ENCODE measurements at places on chromosomes 5 and 9. TPM values are rescaled to one million over a fixed set of nuclear protein-coding genes. Genes with fewer than 3 reads are reported as not detected.

MAMDC2 gene
- total RNA-seq, result 2.8 TPM

ROR2 gene
- 26.5 TPM for total RNA-seq

PCSK1 gene
- total RNA-seq, result 0.45 TPM

C9 gene
- total RNA-seq, result not detected

LOX gene
- total RNA-seq, result 193 TPM

DNA sequence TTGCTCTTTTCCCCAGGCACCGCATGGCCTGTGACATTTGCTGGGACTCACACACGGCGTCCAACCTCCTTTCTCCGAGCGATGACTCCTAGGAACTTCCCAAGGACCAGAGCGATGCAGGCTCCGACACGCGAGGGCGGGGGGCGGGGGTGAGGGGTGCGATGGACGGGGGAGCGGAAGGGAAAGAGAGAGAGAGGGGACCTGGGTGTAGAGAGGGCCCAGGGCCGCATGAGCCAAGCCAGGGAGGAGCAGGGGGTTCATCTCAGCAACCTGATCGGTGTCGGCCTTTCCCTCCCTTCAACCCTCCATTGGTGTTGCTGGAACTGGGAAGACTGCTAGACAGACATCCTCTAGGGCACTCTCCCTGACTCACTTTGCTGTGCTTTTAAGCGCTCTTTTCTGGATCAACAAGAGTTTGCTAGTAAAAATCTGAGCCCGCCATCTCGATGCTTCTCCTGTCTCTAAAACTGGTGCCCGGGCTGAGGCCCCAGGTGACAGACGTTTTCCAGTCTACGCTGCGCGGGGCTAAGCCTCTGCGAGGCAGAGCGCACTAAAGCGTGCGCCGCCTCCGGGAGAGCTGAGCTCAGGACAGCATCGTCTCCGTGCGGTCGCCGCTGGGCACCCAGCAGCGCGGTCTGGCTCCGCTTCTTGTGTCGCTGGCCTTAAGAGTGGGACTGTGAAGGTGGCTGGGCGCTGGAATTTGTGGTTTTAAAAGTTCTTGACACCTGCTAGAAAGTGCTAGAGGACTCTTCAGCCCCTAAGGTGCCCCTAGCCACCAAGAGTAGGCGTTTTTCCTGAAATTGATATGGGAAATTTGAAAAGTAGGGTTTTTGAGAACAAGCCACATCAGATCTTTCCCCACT is 1.0 kb upstream of the TSLP start:
- DNase-seq, result peak; percentile 25

DNA sequence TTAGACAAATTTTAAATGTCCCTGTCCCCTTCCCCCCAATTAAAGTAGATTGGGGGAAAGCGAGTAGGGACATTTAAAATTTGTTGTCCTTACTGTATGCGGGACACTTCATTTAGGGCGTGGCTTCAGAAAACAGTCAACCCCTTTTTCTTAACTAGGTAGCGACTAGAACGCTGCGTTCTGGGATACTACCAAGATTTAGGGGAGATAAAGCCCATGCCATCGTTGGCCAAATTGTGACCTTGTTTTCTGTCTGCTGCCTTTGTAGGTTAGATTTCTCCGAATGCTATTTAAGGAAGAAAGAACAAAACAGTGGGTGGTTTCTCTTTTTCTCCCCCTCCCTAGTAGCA is 1.2 kb downstream of the CKS2 start:
- DNase-seq, result peak; percentile 37

- DNase-seq, result no peak
These were observed 9.7 kb upstream of the RIOK2 start for GRCh38 chr5:97192580-97193354.

DNA sequence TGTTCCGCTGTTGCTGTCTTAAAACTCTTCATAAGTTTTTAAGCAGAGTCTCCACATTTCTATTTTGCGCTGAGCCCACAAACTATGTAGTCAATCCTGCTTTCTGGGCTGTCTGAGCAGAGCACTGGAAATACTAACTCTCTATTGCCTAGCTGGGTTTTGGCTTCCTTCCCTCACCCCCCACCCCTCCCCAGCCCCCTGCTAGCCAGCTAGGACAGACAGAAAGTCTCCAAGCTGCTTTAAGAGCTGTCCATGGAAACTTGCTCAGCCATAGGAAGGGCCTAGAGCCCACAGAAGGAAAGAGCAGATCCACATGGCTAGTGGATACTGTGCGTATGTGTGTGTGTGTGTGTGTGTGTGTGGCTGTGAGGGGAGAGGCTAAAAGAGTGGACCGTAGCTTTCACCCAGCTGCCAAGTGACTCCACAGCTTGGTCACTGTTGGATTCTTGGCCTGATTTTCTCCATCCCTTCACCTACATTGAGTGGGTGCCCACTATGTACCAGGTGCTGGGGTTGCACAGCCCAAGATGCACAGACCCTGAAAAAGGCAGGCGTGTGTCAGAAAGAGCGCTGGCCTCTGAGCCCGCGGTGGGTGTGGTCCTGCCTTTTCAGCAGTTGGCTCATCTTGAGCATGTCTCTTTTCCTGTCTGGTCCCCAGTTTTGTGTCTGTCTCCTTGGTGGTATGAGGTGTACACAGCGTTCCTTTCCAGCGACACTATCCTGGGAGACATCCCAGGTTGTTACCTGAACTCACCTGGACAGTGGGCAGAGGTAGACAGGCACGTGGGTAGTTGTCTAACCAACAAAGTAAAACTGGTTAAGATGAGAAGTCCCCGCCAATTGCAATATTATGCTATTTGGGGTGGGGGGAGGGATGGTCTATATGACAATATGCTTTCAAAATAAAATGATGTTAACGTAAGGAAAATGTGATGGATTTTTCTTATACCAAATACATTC is 5.4 kb upstream of the NKX2-5 start:
- DNase-seq, result no peak

DNA sequence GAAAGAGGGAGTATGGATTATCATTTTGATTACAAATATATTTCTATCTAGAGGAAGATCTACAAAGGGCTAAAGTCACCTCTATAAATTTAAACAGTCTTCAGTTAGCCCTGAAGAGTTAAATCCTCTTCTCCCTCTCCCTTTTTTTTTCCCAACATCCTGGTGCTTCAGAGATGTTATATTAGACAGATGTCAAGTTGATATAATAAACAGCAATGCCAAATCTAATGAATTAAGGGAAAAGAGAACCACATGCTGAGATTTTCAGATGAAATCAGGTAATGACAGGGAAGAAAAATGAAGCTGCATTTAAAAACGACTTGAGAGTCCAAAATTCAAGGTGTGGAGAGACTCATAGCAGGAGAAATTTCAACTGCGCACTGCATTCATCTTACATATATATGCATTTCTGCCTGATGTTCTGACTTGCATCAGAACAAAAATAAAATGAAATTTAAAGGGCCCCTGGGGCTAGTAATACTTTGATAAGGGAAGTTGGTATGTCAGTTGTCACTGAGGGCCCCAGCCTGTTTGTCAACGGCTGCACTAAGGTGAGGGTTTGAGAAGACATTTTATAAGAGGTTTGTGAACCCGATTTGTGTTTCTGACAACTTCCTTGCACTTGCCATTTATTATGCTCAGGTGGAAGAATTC is 338.9 kb upstream of the PANK3 start:
- no peak for DNase-seq

DNA sequence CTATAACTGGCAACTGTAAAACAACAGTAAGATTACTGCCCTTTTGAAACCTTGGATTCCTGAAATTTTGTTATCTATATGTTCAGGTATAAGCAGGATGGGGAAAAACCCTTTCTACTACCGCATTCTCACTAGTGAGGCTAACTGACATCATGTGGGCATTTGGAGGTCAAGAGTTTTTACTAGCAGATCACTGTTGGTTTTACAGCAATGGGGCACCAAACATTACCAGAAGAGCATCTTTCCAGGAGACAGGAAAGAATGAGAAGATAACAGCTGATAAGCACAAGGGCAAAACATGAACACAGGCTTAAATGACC is 20.9 kb upstream of the TTC33 start:
- no peak for DNase-seq

GRCh38 chr9:111386386-111386785 is 56.4 kb upstream of the OR2K2 start:
- DNase-seq, result no peak

GRCh38 chr5:76372323-76373054 is 30.6 kb upstream of the IQGAP2 start:
- peak; percentile 67 for DNase-seq
